T-helper 17 cell (primary cell): ENCODE measurements at places on chromosomes 2 and 18. TPM values are rescaled to one million over a fixed set of nuclear protein-coding genes. Genes with fewer than 3 reads are reported as not detected.

Gene DAPL1
- not detected for total RNA-seq

DNA sequence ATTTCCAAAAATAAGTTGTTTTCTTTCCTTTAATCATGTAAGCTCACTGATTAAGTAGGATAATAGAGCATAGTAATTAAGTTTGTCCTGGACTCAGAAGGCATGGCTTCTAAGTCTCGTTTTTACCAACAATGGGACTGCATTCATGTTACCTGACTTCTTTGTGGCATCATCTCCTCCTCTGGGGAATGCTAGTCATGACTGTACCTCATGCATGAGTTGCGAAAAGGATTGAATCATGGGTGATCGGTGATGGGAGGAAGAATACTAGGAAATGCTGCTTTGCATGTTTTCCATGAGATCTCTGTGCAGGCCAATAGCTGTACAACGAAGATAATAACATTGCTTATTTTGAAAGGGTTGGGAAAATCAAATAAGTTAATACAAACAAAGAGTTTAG, 981.6 kb downstream of the CNTNAP5 start:
- no peak for DNase-seq

GRCh38 chr2:62486439-62486765, 19.6 kb downstream of the TMEM17 start:
- no peak for DNase-seq

- DNase-seq, result no peak
Measured at GRCh38 chr18:57837917-57838548, 34.9 kb upstream of the ATP8B1 start.

GRCh38 chr18:13067966-13068365, 76.8 kb downstream of the CEP192 start:
- DNase-seq, result no peak
